ENCODE measurements at places on chromosomes 11 and 22.
A peak's percentile ranks its signal among the peaks of the same experiment; 100 is the strongest.

DNA sequence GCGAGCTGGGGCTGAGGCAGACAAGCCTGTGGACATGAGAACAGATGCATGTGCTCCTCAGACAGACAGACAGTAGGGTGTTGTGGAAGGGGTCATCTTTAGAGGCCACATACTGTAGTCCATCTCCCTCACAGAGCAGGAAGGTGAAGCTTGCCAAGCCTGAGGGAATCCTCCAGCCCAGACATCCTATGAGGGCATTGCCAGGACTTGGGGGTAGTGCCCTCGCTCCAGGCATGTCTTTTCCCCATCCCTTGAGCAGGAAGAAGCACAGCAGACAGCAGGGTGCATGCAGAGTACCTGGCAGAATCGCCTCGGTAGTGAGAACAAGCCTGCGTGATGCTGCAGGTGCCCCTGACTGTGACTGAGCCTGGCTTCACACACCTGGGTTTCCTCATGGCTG lies 66.5 kb upstream of the CLDN5 start:
- DNase-seq = no peak

DNA sequence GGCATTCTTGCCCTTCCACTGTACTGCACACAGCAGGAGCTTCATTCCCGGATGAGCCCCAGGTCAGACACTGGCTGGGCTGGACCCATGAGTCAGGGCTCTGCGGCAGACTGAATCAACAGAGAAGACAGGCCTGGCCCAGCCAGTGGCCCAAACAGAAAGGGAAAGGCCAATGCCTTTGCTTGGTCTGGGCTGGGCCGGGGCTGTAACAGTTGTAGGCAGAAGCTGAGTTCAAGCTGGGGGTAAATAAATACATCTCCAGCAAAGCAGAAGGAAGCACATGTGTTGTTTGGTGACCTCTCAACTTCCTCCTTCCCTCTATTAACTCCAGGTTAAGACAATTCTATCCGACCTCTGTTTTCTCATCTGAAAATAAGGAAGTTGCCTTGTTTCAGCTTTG lies 1.8 kb upstream of the SMIM35 start:
- no peak for DNase-seq

DNA sequence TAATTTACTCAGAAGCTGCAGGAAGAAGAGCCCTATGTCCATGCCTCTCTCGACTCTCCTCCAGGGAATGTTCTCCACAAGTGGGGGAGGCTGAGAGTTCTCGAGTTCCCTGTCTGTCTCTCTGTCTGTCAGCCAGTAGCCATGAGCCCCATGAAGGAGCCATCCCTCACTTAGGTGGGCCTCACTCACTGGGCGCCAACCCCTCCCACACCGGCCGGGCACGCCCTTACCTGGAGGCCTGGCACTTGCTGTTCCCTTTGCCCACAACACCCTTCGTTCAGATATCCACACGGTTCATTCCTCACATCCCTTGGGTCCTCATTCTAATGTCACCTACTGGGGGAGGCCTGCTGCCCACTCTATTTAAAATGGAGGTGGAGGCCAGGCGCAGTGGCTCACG lies 14.2 kb upstream of the IL10RA start:
- no peak for DNase-seq

- DNase-seq = no peak
Observed at GRCh38 chr11:46461461-46461927, 69.9 kb upstream of the CHRM4 start.

GRCh38 chr11:66598993-66599392 lies 6.0 kb downstream of the CCS start:
- no peak for DNase-seq

- DNase-seq = peak; percentile 79
Observed at GRCh38 chr11:78941226-78941851, 366.7 kb upstream of the NARS2 start.

DNA sequence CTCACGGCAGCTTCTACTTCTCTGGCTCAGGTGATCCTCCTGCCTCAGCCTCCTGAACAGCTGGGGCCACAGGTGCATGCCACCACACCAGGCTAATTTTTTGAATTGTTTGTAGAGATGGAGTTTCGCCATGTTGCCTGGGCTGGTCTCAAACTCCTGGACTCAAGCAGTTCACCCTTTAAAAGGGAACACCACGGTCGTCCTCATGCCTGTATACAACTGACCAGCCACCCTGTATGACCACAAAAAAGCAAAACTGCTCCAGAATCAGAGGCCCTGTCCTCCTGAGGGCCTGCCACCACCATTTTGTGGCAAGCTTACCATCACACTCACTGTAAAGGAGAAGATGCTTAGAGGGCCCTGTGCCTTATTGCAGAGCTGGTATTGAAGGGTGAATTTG lies 2.2 kb downstream of the GLB1L3 start:
- DNase-seq = no peak

DNA sequence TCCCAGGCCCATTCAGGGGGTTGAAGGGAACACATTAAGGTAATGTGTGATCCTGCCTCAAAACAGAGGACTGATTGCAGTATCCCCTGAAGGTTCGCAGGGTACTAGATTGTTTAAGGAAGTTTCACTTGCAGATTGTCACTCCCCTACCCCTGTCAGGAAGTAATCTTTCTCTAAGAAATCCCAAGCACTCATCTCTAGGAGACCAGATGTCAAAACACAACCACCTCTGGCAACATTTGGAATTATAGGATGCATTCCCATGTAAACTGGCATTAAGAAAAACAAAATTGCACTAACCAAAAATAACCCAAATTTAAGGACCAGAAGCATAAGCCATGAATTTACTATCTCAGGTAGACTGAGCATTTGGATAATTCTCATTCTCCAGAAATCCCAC lies 1.6 kb downstream of the MRPL17 start:
- DNase-seq = no peak

- DNase-seq = no peak
Observed at GRCh38 chr11:78094250-78094649, 14.6 kb upstream of the NDUFC2 start.

GRCh38 chr11:35853971-35854370 lies 89.9 kb upstream of the LDLRAD3 start:
- no peak for DNase-seq
